ENCODE measurements at places on chromosomes 1 and 21. TPM values are rescaled to one million over a fixed set of nuclear protein-coding genes. Genes with fewer than 3 reads are reported as not detected.

Gene TTC22
- total RNA-seq: not detected

DNA sequence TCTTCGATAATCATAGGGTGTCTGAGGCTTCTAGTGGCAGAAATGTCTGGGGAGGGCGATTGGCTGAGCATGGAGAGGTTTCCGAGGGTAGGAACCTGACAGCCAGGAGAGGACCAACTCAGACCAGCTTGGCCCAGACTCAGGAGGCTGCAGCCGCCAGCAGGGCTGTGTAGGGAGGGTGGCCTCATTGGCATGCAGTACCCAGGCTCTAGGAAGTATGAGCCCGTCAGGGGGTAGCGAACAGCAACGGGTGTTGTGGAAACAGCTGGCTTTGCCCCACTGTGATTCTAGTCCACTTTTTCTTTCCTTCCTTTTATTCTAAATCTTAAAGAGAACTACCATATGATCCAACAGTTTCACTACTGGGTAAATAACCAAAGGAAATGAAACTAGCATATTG is 103.3 kb downstream of the DIRAS3 start:
- no peak overlapping the region for H3K4me3 ChIP-seq
- peaks cover 22% of the 10 kb centered on the region for H3K4me1 ChIP-seq
- DNase-seq: no peak
- H3K27ac ChIP-seq: no peak overlapping the region

Gene ZNF648
- total RNA-seq: 1.5 TPM

Gene FCGR1A
- not detected for total RNA-seq

DNA sequence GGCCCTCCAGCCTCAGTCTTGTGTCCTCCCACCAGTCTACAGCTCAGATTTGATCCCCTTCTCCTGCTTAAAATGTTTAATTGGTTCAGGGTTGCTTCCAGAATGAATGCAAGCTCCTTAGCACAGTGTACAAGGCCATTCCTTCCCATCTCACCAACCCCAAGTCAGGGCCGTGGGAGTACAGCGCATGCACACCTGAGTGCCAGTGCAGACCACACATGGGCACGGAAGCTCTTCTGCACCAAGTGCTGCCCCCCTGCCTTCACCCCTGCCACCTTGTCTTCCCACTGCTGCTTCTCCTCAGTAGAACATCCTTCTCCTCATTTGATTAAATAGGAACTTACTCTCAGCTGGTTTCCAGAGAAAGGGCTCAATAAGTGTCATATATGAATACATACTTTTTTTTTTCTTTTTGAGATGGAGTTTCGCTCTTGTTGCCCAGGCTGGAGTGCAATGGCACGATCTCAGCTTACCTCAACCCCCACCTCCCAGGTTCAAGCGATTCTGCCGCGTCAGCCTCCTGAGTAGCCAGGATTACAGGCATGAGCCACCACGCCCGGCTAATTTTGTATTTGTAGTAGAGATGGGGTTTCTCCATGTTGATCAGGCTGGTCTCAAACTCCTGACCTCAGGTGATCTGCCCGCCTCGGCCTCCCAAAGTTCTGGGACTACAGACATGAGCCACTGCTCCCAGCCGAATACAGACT is 9.3 kb downstream of the PMF1 start:
- no peaks in the 10 kb centered on the region for H3K4me1 ChIP-seq
- H3K27ac ChIP-seq: no peak overlapping the region
- no peak for DNase-seq
- peaks cover 5% of the 10 kb centered on the region for H3K36me3 ChIP-seq

GRCh38 chr1:184755226-184756065 is 788 bp upstream of the EDEM3 start:
- no peaks in the 10 kb centered on the region for H3K36me3 ChIP-seq
- H3K27ac ChIP-seq: no peak overlapping the region
- peaks cover 16% of the 10 kb centered on the region for H3K27me3 ChIP-seq
- peak; percentile 24 for DNase-seq

GRCh38 chr1:27109103-27109822 is 45.7 kb downstream of the SLC9A1 start:
- DNase-seq: peak; percentile 48
- H3K27ac ChIP-seq: no peak overlapping the region
- H3K4me1 ChIP-seq: no peaks in the 10 kb centered on the region
- no peak overlapping the region for H3K4me3 ChIP-seq
- H3K27me3 ChIP-seq: no peaks in the 10 kb centered on the region

GRCh38 chr1:207188901-207189300 is 84.9 kb downstream of the C4BPA start:
- DNase-seq: no peak
- H3K27me3 ChIP-seq: no peaks in the 10 kb centered on the region
- no peaks in the 10 kb centered on the region for H3K4me1 ChIP-seq
- no peaks in the 10 kb centered on the region for H3K36me3 ChIP-seq
- H3K4me3 ChIP-seq: no peak overlapping the region

Gene SYPL2
- not detected for total RNA-seq

- H3K27me3 ChIP-seq: no peaks in the 10 kb centered on the region
- no peak for DNase-seq
- H3K27ac ChIP-seq: no peak overlapping the region
- H3K4me3 ChIP-seq: no peak overlapping the region
Measured at GRCh38 chr1:53561503-53562105, 102.4 kb downstream of the DMRTB1 start.

DNA sequence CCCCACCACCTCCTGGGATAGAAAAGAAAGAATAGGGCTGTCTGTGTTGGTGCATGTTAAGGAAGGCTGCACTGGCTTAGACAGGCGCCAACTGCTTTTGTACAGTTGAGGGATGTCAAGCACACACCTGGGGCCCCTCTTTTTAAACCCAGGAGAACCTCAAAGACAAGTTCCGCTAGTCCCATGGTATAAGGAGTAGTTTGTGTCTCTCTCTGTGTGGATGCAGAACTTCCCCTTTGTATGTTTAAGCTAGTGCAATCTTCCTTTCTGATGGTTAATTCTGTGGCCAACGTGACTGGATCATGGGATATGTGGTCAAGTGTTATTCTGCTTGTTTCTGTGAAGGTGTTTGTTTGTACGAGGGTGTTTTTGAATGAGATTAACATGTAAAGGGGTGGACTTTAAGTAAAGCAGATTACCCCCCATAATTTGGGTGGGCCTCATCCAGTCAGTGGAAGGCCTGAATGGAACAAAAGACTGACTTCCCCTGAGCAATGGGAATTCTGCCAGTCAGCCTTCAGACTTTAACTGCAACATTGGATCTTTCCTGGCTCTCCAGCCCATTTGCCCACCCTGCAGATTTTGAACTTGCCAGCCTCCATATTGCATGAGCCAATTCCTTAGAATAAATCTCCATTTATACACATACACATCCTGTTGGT is 9.5 kb upstream of the DUSP10 start:
- no peaks in the 10 kb centered on the region for H3K4me1 ChIP-seq
- H3K36me3 ChIP-seq: no peaks in the 10 kb centered on the region
- no peak overlapping the region for H3K27ac ChIP-seq
- H3K4me3 ChIP-seq: no peak overlapping the region
- H3K27me3 ChIP-seq: no peaks in the 10 kb centered on the region
- no peak for DNase-seq

Gene NCMAP
- not detected for total RNA-seq

DNA sequence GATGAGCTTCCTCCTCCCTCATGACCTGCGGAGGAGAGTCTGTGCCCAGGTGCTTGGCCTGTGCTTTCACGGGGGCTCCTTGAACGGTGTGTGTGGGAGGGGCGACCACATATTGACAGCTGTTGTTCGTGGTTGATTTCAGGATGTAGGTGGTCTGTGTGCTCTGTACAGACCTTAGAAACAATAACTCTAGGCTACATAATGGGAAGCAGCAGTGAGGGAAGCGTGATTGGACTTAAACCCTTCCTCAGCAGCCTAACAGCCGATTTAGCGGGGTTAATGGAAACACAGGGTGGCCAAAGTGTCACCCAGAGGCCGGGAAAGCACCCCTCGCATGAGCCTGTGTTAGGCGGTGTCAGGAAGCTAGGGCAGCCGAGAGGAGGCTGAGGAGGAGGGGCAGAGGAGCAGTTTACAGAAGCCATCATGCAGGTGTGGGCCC is 56.0 kb downstream of the TBCE start:
- H3K36me3 ChIP-seq: no peaks in the 10 kb centered on the region
- no peak overlapping the region for H3K4me3 ChIP-seq
- DNase-seq: no peak
- H3K27me3 ChIP-seq: no peaks in the 10 kb centered on the region

DNA sequence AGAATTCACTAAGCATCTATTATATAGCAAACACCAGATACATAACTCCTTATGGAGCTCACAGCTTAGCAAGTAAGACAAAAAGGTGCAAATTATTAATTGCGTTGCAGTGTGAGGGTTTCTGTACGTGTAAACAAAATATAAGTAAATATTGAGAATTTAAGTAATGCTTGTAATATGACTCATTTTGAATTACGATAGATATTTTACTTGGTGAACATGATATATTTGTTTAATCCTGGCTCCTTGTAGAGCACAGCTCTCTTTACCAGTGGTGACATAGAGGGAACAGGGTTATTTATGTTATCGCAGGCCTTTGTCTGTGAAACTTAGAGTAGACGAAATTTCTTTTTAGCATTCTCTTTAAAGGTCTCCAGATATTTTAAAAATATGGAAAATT is 36.4 kb downstream of the LYPLAL1 start:
- no peak for DNase-seq
- no peaks in the 10 kb centered on the region for H3K36me3 ChIP-seq
- H3K27ac ChIP-seq: no peak overlapping the region
- H3K4me3 ChIP-seq: no peak overlapping the region
- no peaks in the 10 kb centered on the region for H3K27me3 ChIP-seq
- H3K4me1 ChIP-seq: no peaks in the 10 kb centered on the region

Gene RGS1
- total RNA-seq: not detected

DNA sequence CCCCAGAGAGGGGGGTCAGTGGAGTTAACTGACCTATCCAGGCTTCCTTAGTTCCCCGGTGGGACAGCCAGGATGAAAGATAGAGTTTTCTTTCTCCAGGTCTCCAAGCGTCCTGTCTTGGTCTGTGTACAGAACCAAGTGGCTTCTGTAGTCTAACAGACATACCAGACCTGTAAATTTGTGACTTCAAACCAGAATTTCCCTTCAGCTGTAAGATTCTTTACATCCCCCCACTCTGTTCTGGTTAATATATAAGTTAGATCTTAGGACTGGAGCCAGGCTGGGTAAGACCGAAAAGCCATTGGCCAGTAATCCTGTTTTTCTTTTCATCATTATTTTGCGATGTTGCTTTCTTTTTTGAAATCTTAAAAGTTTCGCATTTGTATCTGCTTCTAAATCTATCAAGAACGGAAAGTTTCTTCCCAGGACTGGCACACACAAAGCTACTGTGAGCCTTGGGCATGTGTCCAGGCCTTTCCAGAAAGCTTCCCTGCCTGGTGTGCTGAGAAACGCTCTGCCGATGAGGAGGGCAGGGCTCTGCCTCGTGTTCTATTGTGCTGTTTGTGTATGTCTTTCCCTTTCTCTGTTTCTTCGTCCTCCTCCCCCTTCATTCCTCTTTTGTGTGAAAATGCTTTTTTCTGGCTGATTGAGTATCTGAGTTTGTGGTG is 72.3 kb downstream of the RGL1 start:
- DNase-seq: peak; percentile 36
- peaks cover 24% of the 10 kb centered on the region for H3K4me1 ChIP-seq
- peak overlapping the region; percentile 5 for H3K27ac ChIP-seq
- H3K4me3 ChIP-seq: no peak overlapping the region
- H3K27me3 ChIP-seq: no peaks in the 10 kb centered on the region

DNA sequence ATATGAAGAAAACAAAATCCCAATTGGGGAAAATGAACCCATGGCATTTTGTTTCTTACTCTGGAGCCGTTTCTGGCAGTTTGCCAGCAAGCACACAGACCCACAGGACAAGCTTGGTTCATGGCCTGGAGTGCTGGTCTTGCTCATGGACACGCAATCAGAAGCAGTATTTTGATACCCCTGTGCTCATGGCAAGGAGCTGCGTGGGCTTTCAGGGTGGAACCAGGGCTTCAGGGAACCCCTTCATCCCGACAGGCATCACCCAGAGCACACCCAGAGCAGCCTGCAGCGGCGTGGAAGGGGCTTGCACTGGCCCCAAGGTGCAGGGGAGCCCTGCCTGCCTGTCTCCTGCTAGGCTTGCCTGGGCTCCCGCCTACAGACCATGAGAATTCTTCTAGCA is 45.4 kb upstream of the PCBP3 start:
- H3K27ac ChIP-seq: no peak overlapping the region
- no peak overlapping the region for H3K4me3 ChIP-seq

GRCh38 chr1:199857108-199857507 is 170.4 kb upstream of the NR5A2 start:
- H3K36me3 ChIP-seq: no peaks in the 10 kb centered on the region
- no peak overlapping the region for H3K27ac ChIP-seq
- no peaks in the 10 kb centered on the region for H3K27me3 ChIP-seq
- H3K4me3 ChIP-seq: no peak overlapping the region

Gene TSPAN2
- 19.7 TPM for total RNA-seq

GRCh38 chr1:238029126-238029525 is 138.4 kb upstream of the ZP4 start:
- H3K36me3 ChIP-seq: no peaks in the 10 kb centered on the region
- no peak overlapping the region for H3K4me3 ChIP-seq
- H3K4me1 ChIP-seq: no peaks in the 10 kb centered on the region

Gene HCRTR1
- total RNA-seq: 0.06 TPM

DNA sequence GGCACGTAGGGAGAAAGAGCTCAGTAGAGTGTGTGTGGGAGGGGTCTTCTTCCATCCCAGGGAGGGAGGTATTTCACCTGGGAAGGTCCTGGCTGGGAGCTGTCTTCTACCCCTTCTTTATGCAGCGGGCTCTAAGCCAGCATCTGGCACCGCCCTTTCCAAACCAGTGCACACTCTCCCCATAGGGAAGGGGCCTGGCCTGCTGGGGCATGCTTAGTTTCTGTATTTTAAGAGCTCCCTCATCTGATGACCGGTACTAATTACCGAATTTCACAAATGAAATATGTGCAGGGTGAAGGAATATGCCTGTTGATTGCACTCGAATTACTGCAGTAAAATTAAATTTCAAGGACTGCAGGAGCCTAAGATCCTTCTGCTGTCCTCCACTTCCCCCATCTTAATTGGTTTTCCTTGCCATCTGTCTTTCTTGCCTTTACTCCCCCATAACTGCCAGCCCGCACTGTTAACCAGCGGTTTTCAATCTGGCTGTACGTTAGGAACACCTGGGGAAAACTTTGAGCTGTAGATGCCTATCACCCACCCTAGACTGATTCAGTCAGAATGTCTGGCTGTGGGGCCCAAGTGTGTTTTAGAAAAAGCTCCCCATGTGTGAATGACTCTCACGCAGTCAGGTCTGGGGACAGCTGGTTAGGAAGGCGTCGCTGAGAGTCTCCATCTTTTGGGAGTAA is 20.1 kb downstream of the GALNT2 start:
- no peaks in the 10 kb centered on the region for H3K27me3 ChIP-seq
- no peak overlapping the region for H3K27ac ChIP-seq
- H3K36me3 ChIP-seq: no peaks in the 10 kb centered on the region
- H3K4me3 ChIP-seq: no peak overlapping the region
- H3K4me1 ChIP-seq: peaks cover 4% of the 10 kb centered on the region

GRCh38 chr21:45930792-45931191 is 50.8 kb upstream of the COL6A1 start:
- H3K4me1 ChIP-seq: no peaks in the 10 kb centered on the region
- no peak overlapping the region for H3K27ac ChIP-seq
- H3K4me3 ChIP-seq: no peak overlapping the region
- no peaks in the 10 kb centered on the region for H3K27me3 ChIP-seq
- no peak for DNase-seq

Data from neural progenitor cell (in vitro differentiated cells).